Midbrain (tissue), 1 donor: ENCODE measurements at places on chromosomes 2 and 18.

DNA sequence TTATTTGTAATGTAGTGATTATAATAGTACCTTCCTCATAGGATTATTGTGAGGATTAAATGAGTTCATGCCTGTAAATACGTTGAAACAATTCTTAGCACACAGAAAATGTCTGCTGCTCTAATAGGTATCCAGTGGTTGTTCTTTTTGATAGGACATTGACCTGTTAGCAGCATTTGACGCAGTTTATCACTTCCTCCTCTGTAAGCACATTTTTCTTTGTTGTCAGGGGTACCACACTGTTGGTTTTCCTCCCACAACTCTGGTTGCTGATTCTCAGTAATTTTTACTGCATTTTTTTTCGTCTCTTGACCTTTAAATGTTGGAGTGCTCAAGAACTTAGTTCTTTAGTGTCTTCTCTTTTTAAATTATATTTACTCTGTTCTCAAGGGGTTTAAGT, 15.4 kb downstream of the PPM1B start:
- DNase-seq: no peak

GRCh38 chr2:126657636-126658318, 1.8 kb downstream of the GYPC start:
- no peak for DNase-seq

DNA sequence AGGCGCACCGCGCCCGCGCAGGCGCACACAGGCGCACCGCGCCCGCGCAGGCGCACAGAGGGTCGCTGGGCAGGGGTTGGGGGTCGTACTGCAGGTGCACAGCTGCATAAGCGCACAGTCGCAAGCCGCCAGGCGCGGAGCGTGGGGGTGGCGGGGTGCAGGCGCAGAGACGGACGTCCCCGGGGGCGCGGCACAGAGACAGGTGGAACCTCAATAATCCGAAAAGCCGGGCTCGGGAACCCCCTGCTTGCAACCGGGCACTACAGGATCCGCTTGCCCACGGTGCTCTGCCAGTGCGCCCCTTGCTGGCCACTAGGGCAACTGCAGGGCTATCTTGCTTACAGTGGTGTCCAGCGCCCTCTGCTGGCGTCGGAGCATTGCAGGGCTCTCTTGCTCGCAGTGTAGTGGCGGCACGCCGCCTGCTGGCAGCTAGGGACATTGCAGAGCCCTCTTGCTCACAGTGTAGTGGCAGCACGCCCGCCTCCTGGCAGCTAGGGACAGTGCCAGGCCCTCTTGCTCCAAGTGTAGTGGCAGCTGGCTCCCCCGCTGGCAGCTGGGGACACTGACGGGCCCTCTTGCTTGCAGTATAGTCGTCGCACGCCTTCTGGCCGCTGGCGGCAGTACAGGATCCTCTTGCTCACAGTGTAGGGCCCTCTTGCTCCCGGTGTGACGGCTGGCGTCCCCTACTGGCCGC, 34.9 kb downstream of the FAM110C start:
- DNase-seq: no peak

- no peak for DNase-seq
Measured at GRCh38 chr2:161825429-161825828, 201.2 kb downstream of the SLC4A10 start.

DNA sequence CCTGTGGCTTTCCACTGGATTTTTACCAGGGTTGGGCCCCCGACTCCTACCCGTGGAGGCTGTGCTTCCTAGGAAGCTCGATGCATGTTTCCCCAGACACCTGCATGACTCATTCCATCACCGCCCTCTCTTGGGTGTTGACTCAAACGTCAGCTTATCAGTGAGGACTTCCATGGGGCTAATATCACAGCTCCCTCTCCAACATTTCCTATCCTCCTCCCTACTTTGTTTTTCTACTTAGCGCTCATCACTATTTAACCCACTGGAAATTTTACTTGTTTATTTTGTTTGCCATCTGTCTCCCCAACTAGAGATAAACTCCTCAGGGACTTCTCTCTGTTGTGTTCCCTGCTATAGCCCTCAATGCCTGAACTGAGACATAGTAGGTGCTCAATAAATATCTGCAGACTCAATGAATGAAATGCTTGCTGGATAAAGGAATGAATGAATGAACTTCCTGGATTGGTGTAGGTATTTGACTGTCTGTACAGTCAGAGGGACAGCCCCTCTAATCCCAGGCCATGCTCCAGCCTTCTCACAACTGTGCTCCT, 89.7 kb upstream of the MSH2 start:
- DNase-seq: no peak

- DNase-seq: no peak
Measured at GRCh38 chr2:3647831-3648651, 10.0 kb upstream of the ALLC start.

DNA sequence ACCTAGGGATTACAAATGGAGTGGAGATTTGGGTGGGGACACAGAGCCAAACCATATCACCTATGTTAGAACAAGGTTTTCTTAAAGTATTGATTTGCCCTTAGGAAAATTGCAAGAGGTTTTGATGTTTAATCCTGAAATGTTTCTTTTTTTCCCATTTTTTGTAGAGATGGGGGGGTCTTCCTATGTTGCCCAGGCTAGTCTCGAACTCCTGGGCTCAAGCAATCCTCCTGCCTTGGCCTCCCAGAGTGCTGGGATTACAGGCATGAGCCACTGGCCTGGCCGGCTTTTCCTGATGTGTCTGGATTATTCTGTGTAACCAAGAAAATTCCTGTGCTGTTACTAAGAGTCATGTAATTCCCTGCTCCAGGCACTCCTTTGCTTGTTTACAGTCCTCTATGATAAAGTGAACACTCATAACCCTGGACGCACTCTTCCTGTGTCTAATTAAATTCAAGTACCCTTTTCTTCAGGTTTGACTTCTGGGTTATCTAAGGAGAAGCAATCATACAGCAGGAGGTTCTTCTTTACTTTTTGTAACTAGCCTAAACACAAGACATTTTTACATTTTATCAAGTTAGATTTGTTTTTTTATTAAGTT, 15.0 kb upstream of the CTDP1 start:
- no peak for DNase-seq

DNA sequence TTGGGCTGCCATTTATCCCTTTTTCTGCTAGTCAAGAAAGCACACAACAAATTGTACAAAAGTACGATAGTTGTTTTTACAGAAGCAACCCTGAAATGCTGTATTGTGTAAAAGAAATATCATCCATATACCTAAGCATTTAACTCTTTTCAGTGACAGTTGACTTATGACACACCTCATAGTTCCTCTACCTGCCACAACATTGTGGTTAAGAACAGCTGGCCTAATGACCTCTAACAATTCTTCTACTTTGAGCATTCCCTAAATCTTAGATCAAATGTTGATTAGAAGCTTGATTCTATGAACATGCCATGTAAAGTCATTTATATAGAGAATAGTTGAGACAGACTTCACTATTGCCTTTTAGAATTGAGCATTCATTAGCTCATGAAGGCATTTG, 165.9 kb upstream of the SETBP1 start:
- no peak for DNase-seq

DNA sequence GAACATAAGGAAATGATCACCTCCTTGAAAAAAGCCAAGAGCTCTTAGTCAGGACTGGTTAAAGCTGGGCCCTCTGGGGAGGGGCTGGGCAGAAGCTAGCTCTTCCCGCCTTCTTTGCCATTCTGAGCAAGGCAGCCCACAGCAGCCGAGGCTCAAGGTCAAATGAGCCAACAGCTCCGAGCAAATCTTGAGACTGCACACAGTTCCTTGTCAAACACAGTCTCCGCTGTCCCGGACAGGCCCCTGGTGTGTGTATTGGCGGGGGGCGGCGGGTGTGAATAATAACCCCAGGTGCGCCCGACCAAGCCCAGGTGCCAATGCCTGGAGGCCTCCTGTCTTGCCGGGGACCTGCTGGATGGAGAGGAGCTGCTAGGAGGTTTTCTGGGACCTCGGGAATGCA, 46.4 kb upstream of the ACAA2 start:
- no peak for DNase-seq

DNA sequence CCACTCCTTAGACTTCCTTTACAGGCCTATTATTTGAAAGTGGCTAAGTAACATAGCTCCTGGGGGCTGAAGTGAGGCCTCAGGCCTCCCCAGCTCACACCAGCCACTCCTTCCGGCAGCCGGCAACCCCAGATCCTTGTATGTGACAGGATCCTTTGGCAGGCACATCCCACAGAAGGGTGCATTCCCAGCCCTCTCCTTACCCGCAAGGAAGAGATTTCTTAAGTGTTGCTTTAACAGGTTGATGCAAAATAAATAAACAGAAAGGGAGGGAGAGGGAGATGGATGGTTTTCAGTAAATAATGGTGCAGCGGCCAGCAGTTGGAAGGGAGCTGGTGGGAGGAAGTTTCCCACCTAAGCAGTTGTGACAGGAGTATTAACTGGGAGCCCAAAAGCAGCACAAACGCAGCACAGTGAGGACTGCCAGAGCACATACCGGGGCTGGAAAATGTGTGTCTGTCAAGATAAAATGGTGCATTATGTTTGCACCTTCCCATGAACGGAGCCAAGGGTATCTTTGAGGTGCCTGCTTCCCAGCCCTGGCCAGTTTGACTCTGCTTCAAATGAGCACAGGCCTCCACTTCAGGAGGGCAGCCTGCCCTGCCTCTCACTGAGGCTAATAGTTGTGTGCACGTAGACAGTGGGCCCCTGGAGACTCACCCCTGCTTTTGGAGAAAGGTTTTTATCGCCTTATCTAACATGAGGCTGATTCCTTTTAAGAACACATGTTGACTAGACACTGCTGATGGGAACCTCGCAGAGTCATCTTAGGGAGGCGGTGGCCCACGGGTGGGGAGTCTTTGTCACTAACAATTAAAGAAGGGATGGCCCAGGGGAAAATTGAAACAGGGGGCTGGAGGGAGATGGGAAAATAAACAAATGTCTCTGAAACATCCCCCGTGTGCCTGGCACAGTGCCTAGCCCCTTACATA, 32.8 kb downstream of the NRP2 start:
- no peak for DNase-seq
